SK-N-DZ (cell line): ENCODE measurements at places on chromosomes 11 and 22.

GRCh38 chr11:123800036-123800435 lies 6.1 kb downstream of the OR6M1 start:
- no peak for DNase-seq

GRCh38 chr11:110349138-110349996 lies 53.0 kb upstream of the RDX start:
- DNase-seq = no peak

- DNase-seq = no peak
Observed at GRCh38 chr11:72343006-72343756, 91.2 kb downstream of the CLPB start.

GRCh38 chr22:31526270-31526669 lies 29.9 kb downstream of the SFI1 start:
- DNase-seq = no peak

DNA sequence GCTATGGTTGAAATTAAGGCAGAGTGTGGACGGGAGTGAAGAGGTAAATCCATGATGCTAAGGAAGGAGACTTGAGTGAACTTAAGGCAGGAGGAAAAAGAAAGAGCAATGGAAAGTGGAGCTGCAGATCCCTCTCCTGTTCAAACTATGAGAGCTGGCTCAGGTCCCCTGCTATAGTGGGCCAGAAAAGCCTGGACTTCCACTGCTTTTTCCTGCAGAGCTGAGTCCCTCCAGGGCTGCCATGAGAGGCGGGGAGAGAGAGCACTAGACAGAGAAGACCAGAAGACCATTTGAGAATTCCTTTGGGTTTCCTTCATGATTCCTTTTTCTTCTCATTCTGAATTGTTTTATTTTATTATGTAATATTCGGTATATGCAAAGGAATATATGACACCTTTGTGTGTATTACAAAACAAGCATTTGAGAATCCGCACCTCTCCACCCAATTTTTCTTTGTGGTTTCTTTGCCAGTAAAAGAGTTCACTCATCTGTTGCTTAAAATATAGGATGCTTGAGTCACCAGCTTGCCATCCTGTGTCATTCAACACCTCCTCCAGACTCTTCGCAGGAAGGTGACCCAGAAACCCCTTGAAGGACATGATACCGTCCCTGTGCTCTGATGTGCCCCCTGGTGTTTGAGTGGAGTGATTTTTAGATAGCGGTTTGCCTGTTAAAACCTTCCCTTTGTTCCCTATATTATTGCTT lies 24.4 kb downstream of the SREBF2 start:
- peak; percentile 50 for DNase-seq

DNA sequence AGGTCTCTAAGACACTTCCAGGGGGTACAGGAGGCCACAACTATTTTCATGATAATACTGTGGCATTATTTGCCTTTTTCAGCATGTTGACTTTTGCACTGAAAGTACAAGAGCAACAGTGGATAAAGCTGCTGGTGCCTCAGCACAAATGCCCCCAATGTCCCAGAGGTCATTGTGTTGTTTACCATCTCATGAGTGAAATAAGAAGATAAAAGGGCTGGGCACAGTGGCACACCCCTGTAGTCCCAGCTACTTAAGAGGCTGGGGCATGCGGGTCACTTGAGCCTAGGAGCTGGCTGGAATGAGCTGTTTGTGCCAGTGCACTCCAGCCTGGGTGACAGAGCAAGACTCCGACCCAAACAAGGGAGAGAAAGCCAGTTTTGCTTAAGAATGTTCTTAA lies 72.6 kb upstream of the RAB1B start:
- no peak for DNase-seq

DNA sequence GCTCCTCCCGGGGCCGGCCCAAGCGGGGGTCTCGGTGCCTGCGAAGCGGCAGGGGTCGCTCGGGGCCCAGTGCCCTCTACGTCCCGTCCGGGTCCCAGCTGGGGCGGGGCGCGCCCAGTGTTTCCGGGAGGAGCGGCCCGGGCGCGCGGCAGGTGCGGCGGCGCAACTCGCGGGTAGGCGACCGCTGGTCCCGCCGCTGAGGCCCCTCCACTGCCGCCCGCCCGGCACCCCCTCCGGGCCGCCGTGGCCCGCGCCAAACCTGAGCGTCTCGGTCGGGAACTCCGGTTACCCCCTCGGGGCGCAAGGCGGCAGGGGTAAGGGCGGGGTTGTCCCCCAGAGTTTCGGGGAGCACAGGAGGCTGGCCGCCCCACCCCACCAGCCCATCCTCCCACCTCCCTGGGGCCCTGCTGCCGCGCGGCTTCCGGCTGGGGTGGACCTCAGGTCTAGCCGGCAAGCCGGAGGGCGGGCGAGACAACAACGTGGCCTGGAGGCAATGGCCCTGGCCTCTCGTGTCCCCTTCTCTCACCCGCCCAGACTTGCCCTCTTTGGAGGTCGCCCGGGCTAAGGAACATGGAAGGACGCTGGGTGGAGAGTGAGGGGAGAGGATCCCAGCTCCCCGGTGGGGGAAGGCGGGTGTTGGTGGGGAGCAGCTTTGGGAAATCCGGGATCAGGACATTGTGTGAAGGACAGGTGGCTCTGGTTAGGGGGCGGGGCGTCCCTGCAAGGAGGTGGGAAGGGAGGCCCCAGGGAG lies 398 bp upstream of the CRACR2B start:
- peak; percentile 74 for DNase-seq

DNA sequence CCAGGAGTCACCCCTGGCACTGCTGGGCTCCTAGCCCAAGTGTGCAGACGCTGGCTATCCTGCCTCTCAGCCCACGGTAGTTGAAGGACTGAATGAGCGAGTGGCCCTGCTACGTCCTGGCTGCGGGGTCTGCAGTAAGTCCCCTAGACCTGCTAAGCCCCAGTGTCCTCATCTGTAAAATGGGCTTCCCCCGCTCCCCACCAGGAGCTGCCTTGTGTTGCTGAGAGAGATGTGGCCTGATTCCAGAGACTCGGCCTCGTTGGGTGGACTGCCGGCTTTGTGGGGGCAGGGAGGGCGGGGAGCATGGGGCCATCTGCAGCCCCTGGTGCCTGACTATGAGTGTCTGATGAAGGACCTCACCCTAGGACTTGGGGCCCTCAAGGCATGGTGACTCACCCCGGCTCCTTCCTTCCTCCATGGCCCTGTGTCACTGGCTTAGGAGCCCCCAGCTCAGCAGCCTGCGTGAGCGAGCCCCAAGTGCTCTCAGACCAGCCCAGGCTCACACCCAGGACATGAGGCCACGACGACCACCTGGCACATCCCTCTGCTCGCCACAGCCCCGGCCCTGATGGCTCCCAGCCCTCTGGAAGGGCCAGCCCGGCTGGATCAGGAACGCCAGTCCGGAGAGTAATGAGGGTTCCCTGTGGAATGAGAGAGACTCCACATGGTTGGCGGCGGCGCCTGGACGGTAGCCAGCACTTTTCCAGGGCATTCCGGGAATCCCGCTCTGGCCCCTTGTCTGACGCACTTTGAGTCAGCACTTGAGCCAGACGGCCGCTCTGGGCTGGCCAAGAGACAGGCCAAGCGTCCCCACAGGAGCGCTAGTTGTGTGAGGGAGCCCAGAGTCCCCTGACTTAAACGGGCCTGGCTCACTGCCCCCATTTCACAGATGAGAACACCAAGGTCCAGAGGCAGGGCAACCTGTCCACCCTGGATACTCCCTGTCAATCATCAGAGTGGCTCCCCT lies 50.5 kb upstream of the SHISAL1 start:
- DNase-seq = no peak

- DNase-seq = no peak
Observed at GRCh38 chr11:116409238-116409637, 363.5 kb downstream of the BUD13 start.

DNA sequence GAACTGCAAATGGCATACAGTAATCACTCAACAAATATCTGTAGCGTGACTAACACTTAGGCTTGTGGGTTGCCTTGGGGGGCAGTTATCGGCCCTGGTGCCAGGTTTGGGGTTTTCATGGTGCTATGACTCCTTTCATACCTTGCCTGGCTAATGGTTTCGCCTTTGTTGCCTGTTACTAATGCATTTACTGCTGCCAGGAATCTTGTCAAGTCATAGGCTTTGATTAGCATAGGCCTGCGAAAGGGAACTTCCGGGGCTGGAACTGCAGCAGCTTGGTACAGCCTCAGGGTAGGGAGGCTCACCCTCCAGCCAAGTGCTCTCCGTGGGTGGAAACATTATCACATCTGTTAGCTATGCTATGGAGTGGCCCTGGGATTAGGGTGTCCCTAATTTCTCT lies 13.2 kb downstream of the SLC25A18 start:
- DNase-seq = no peak
